Hepatic stellate cell (primary cell): ENCODE measurements at places on chromosomes 4 and X.

- no peak for DNase-seq
These were observed 22.1 kb upstream of the TRIM60 start for GRCh38 chr4:165009493-165010227.

DNA sequence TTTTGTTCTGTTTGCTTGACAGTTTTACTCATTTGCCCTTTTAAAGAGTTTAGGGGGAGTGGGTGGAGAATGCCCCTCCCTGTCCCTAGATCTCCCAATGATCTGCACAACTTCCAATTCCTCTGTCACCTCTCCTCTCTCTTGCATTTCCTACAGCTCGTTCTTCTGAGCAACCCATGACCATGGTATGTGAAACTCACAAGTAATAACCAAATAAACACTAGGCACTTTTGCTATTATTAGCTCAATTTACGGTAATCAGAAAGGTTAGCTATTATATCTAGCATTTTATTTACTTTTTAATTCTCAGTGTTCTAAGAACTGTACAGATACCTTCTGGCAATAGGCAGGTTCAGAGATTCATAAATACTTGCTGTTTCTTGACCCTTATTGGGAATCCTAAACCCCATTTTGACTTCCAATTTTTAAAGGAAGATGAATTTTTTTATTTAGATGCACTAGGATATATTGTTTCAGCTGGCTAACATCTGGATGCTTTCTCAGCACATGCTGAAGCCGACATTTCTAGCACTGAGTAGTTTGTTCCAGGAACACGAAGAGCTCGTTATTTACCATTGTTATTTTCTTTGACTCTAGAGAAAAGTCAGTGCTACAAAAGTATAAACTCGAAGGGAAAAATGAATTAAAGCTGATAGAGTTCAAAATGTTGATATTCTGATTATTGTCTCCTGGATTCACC, 194.7 kb upstream of the TLL1 start:
- DNase-seq, result no peak

- peak; percentile 48 for DNase-seq
These were observed 23.5 kb downstream of the TLR10 start for GRCh38 chr4:38759113-38759789.

- DNase-seq, result no peak
These were observed 119.7 kb downstream of the FRYL start for GRCh38 chr4:48660347-48660746.

DNA sequence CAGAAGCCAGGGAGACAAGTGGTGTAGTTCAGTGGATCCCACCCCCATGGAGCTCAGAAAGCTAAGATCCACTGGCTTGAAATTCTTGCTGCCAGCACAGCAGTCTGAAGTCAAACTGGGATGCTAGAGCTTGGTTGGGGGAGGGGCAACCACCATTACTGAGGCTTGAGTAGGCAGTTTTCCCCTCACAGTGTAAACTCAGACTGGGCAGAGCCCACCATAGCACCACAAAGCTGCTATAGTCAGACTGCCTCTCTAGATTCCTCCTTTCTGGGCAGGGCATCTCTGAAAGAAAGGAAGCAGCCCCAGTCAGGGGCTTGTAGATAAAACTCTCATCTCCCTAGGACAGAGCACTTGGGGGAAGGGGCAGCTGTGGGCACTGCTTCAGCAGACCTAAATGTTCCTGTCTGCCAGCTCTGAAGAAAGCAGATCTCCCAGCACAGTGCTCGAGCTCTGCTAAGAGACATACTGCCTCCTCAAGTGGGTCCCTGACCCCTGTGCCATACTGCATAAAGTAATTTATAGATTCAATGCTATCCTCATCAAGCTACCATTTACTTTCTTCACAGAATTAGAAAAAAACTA, 163.2 kb downstream of the HHIP start:
- DNase-seq, result no peak

- DNase-seq, result no peak
These were observed 159.2 kb downstream of the BTC start for GRCh38 chr4:74635074-74635473.

DNA sequence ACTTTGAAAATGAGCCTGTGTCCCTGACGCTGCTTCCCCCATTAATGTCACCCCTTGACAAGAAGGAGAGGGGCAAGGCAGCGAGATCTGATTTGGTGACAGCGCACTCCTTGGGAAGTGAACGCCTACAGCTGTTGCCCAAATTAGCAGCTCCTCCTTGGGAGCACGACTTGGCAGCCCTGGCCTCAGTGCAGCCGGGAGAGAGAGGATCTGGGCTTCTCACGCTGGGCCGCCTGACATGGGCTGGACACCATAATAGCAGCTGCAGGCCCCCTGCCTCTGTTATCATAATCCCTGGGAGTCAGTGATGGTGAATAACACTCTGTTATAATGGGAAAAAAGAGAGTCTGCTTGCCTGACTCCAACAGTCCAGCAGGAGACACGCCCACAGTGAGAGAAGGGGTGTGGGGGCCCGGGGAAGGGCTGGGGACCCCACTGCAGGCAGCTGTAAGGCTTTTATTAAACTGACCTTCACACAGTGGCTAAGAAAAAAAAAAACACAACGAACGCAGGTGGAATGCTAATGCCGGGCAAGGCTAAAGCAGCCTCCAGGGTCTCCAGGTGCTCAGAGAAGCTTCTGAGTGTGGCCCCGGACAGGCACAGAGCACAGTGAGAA, 73.3 kb downstream of the PSAPL1 start:
- DNase-seq, result no peak

GRCh38 chrX:154542723-154543424, 3.8 kb downstream of the G6PD start:
- no peak for DNase-seq

- DNase-seq, result no peak
These were observed 168.6 kb downstream of the MGST2 start for GRCh38 chr4:139834226-139834662.

DNA sequence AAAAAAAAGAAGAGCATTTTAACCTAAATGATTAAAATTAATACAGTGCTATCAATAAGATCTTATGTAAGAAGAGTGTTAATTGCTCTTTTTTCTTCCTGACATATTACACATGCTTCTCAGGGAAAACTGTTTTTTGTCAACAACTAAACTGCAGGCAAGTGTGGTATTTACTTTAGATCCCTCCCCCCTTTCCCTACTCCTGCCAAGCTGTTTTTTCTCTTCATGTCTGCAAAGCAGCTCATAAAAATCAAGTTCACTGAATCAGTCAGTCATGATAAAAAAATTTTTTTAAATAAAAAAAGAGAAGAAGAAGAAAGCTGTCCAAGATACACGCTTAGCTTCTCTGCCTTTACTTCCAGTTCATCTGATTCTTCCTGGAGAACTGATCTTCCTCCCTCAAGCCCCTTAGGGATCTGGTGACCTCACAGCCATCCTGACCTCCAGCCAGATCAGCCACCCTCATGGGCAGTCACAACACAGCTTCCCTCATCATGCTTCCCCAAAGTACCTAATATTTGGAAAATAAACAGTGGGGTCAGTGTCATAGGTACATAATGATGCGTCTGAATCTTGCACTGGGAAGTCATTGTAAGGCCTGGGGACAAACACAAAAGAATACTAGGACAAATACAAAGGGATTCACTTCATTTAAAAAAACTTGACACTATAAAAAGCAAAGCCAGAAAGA, 87.0 kb downstream of the ZNF827 start:
- DNase-seq, result no peak

GRCh38 chrX:86507331-86507730, 359.1 kb downstream of the DACH2 start:
- DNase-seq, result no peak

DNA sequence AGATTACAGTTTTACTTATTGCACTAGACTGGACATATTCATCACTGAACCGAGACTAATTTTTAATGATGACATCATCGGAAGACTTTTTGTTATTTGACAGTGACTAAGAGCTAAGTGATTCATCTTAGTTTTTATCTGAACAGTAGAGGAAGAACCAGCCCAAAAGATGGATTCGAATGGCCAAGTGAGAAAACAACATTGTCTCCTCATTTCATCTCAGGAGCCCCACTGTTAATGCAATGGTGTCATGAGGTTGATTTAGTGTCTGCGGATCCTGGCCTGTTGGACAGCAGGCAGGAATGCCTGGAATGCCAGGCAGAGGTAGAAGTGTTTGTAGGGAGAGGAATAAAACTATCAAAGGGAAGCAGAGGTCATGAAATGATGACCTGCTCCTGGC, 37.8 kb upstream of the HPF1 start:
- no peak for DNase-seq

DNA sequence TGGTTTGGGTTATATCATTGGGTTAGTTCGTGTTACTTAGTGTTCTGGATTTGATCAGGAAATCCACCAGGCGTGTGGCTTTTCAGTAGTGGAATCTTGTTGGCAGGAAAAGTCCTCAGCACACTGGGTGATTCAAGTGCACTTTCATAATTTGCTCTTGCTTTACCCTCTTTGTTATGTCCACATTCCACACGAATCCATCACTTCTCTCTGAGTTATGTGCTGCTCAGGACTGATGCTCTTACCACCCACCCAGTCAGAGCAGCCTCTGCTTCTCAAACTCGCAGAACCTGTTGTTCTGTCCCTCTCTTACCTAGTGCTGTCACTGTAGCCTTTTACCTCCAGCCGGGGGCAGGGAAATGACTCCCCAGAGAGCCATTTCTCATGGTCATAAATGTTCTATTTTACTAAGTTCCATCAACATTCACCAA, 37.2 kb upstream of the SCRG1 start:
- peak; percentile 51 for DNase-seq

GRCh38 chr4:26220696-26221095, 100.1 kb upstream of the RBPJ start:
- peak; percentile 37 for DNase-seq

DNA sequence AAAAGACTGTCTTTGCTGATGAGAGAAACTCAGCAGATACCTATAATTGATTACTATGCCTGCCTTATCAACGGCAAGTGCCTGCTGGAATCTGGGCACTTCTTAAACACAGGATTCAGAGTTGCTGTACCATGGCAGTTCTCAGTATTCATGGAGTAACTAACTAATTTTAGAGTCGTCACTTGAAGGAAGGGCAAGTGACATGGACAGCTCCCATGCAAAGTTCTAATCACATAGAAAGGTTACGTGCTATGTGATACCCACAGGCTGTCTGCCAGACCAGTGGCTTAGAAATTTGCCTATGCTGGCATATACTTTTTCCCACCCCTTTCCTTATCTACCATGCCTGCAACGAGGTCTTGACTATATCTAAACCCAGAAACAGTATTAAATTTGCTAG, 931.1 kb upstream of the TENM3 start:
- no peak for DNase-seq

DNA sequence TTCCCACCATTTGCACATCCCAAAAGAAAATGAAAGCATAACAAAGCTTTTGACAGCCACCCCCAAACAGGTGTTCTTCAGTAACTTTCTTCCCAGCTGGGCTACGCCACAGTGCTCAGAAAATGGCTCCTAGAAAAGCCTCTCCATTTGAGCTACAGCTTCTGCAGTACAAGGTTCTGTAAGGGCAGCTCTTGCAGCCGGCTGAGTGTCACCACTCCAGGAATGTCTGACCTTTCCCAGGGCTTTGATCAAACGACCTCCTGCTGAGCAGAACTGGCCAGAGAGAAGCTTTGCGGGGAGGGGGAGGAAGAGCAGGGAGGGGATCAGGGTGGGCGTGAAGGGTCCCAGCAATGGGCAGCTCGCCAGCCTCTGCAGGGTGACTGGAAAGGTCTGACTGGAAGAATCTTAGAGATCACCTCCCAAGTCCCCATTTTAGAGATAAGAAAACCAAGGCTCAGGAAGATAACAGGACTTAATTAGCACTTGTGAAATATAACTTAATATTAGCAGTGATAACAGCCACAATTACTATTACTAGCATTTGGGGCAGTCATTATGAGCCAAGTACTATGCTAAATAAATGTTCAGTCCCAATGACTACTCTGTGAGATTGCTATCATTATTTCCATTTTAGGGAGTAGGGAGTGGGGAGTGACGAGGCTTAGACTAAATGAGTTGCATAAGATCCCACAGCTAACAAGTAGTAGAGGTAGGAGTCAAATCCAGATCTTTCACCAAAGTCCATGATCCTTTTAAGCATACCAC, 51.1 kb downstream of the LEF1 start:
- DNase-seq, result no peak

DNA sequence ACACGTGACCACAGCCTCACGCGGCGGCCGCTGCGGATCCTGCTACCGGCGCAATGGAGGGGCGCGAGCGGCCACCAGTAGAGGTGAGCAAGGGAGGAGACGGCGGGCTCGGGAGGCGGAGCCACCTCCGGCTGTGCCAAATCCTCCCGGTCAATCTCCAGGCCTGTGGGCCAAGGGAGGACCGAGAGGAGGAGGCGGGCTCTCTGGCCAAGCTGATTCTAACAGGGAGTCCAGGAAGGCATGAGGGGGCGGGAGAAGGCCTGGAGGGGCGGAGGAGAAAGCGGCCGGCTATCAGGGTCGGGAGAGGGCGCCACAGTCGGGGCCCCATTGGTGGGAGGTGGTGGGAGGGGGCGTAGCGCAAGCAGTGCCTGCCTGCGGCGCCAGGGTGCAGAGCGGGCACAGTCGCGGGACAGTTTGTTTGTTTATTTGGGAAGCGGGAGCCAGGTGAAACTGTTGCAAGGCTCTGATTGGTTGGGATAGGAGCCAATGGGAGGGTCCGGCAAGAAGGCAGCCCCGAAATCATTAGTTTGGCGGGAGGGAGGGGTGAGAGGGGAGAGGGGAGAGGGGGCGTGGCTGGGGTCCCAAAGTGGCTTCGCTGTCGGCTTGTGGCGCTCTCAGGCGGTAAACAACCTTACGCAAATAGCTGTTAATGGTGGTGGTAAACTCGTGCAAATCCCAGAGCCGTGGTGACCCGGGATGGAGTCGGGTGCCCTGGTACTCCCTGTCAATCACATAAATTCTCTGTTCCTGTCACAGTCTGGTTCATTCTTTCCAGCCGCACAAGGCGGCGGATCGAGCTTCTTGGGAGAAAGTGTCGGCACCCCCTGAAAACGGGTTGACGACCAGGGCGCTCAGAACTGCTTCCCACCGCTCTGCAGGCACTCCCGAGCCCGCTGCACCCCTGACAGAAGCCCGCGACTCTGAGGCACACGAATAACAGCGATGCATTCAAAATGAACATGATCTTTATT, at the start of gene IRS4:
Gene IRS4 (minus strand): TSS at position 55 of the 971 bp plus-strand sequence.
- no peak for DNase-seq

- DNase-seq, result no peak
These were observed 173.8 kb upstream of the DCAF12L2 start for GRCh38 chrX:126339928-126340327.

- no peak for DNase-seq
These were observed 42.7 kb downstream of the NHSL2 start for GRCh38 chrX:71953391-71953790.

- DNase-seq, result no peak
These were observed 195.7 kb upstream of the CASK start for GRCh38 chrX:42119076-42119475.

DNA sequence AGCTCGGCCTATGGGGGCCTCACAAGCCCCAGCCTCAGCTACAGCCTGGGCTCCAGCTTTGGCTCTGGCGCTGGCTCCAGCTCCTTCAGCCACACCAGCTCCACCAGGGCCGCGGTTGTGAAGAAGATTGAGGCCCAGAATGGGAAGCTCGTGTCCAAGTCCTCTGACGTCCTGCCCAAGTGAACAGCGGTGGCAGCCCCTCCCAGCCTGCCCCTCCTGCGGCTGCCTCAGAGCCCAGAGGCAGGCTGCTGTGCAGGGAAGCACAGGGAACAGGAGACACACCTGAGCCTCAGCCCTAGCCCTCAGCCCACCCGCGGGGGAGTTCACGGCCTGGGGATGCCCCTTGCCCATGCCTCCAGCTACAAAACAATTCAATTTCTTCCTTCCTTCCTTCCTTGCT, 75.7 kb upstream of the ZXDA start:
- DNase-seq, result no peak

- no peak for DNase-seq
These were observed 94.8 kb upstream of the PCDH18 start for GRCh38 chr4:137626942-137627738.

- no peak for DNase-seq
These were observed 45.9 kb downstream of the PDGFRA start for GRCh38 chr4:54274795-54275665.

GRCh38 chrX:39726771-39727170, 371.0 kb downstream of the BCOR start:
- DNase-seq, result peak; percentile 26
